Left colon (tissue), 2 donors: ENCODE measurements at places on chromosomes 2 and 18. TPM values are rescaled to one million over a fixed set of nuclear protein-coding genes. Genes with fewer than 3 reads are reported as not detected.

The ANKRD62 gene
- total RNA-seq = 0.73 TPM

The RBM45 gene
- total RNA-seq = 15.9 TPM

DNA sequence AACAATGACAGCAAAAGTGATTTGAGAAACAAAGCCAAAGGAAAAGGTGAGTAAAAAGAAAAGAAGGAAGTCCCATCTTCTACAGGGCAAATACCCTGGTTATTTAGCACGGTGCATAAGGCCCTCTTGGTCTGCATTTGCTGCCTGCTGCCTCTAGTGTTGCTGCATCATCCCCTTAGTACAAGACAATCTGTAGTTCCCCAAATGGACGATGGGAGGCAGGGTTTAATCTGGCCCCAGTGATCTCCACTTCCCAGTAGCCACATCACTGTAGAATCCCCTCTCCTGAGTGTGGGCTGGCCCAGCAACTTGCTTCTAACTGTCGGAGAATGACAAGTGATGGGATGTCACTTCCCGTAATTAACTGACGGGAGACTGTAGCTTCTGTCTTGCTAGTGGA lies 85.1 kb downstream of the CTAGE1 start:
- DNase-seq = no peak

GRCh38 chr2:25976983-25977741 lies 5.1 kb downstream of the KIF3C start:
- no peak for DNase-seq

- DNase-seq = no peak
These were observed 62.8 kb downstream of the ARL6IP6 start for GRCh38 chr2:152781175-152781574.

- DNase-seq = no peak
These were observed 200.3 kb downstream of the PRKCE start for GRCh38 chr2:45851576-45852304.

DNA sequence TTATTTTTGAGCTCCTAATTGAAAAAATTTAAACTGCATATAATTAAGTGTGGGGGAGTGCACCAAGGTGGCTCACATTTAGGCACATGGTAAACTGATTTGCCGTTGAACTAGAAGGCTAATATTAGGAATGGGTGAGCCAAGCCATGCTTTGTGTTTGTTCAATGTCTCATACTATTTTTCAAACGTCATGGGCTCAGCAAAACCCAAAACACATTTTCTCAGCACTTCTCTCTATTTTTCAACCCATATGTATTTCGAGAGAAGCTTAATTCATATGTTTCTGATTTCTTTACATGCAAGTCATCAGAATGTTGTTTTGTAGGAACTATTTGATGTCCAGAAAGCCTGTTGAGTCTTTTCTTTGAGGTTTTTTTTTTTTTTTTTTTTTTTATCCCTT lies 291.2 kb downstream of the TCF4 start:
- no peak for DNase-seq

DNA sequence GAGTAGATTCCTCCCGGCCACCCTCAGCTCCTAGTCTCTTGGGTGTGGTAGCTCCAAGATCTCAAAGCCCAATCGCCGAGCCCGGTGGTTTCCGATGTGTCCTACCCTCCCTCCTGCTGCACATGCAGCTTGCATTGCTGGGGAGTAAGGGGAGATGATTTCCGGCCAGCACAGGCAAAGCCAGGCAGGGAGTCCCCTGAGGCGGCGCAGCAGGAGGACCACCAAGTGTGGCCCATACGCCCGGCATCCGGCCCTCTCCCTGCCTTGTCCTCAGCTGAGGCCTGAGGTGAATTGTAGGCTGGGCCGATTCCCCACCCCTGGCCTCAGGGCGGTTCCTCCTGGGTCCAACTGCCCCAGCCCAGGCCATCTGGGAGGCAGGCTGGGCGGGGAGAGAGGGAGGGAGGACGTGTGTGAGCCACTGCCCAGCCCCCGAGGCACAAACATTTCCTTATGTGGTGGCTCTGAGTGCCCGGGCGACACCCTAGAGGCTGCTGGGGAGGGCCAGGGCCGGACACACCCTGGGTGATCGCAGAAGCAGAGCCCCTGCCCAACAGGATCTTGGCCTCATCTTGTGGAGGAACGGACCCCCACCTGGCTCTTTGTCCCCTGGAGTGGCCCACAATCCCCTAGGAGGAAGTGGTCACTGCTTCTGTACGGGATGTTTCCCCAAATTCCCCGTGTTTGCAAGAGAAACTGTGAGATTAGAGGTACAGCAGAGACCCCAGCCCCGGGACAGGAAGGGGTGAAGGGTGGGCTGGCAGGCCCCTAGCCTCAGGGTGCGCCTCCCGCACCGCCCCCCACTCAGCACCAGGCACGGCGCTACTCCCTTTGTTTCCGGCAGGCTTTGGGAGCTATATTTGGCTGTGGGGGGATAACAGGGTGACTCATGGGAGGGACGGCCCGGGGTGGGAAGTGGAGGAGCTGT lies 41.9 kb upstream of the PTMA start:
- DNase-seq = peak; percentile 99

- DNase-seq = no peak
These were observed 274.9 kb upstream of the LRRTM4 start for GRCh38 chr2:77797088-77797487.
